Left renal pelvis (tissue), 4 donors: ENCODE measurements at places on chromosomes 5 and 9.

- DNase-seq: no peak
Observed at GRCh38 chr9:124206391-124206790, 51.4 kb upstream of the NEK6 start.

DNA sequence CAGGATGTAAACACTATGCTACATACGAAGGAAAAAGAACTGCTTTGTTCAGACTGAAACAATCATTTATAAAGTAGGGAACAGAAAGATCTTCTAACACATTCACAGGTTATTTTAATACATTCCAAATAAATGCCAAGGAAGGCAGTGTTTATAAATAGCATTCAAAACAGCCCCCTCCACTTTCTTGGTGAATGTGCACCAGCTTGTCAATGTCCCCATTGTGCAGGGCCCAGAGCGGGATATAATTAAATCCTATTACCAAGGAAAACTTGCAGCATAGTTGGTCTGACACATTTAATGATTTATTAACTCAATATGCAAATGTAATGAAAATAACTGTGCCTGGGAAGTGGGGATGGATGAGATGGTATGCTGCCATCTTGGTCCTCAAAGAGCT lies 135.9 kb upstream of the RAD23B start:
- no peak for DNase-seq

DNA sequence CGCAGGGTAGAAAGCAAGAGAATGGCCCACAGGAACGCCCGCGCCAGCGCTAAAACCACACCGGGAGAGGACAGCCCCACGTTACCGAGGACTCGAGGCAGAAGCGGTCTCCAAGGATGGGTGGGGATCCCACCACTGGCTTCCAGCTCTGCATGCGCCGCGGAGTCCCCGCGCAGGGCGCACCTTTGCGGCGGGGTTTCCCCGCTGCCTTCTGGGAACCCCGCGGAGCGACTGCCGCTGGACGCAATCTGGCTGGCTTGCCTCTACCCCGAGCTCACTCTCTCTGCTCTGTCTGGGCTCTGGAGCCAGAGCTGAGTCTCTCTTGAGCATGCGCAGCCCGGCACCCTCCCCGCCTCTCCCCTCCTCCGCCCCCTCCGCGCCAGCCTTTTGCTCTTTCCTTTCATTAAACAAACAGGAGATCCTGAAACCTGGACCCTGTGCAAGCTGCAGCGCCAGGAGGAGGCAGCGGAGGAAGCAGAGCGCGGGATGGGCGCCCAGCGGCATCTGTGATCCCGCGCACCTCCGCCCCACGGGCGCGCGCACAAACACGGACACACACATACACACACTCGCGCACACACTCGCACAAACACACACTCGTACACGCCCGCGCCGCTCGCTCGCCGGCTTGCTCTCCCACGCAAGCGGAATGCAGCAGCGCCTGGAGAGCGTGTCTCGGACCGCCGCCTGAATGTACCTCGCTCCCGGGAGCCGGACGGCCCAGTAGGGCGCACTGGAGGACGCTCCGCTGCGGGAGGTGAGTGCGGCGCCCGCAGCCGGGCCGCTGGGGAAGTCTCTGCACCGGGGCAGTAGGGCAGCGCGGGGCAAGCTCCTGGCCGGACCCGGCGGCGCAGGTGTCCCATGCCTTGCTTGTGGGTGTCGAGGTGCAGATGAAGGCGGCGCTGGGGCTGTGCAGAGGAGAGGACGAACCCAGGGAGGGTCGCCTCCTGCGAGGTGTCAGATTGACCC lies at the start of gene PLPPR1:
TSS of gene PLPPR1 (plus strand) at position 382 of the 969 bp plus-strand sequence.
- DNase-seq: peak; percentile 54

- DNase-seq: no peak
Observed at GRCh38 chr9:130979591-130980385, 29.2 kb upstream of the LAMC3 start.

DNA sequence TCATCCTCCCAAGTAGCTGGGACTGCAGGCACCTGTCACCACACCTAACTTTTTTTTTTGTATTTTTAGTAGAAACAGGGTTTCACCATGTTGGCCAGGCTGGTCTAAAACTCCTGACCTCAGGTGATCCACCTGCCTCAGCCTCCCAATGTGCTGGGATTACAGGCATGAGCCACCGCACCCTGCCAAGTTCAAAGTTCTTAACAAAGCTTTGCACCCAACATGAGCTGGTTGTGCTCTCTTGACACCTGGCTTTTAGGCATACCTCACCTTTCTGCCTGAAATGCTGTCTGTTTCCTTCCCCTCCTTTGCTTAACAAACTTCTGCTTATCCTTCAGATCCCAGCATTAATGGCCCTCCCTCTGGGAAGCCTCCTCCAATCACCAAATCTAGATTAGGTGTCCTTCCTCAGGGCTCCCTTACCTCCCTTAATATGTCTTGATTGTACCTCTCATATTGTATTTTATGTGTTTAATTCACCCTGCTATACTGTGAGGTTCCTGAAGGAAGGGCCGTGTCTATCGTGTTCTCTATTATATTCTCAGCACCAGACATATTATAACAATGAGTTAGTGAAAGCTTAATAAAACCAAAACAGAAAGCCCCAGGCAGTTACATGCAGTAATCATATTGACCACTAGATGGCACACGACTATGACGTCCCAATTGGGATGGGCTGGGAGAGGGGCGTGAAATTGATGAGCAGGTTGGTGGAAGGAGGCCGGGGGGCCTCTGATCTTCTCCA lies 62.9 kb upstream of the PPARGC1B start:
- no peak for DNase-seq

DNA sequence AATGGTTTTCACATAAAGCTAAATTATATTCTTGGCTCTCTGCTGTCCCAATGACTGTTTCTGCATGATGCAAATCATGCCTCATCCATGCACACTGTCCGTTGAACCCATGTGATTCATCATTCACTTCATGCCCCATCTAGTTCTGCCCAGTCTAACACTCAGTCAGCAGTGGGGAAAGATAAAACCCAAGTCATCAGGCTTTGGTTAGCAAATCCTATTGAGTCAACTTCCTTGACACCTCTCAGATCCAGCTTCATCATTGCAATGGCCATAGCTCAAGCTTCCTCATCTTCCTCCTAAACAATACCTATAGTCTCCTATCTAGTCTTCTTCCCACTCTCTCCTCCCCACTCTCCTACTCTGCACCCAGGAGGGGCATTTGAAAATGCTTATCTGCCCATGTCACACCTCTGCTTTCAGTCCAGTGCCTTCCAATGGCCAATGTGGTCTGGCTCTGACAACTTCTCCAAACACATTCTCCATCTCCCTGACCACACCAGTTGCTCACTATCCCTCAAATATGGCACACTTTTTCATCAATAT lies 266.0 kb upstream of the TRIM32 start:
- no peak for DNase-seq

DNA sequence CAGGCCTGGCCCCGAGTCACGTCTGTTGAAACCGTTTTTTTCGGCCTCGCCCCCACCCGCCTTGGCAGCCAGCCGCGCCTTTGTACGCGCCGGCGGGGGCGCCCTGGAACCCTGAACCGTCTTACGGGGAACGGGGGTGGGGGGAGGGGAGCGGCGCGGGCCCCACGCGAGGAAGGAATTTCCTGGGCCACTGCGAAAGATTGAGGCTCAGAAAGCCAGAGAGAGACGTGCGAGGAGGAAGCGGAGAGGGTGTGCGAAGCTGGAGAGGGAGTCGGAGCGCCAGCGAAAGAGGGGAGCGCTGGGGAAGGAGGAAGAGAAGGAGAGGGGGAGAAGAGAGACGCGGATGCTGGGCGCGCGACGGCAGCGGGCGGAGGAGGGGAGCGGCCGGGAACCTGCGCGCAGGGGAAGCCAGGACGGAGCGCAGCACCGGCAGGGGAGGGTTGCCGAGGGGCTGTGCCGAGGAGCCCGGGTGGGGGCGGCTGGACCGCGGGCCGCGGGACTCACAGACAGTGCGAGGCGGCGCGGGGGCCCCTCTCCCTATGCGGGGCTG lies 4.6 kb upstream of the PRDM12 start:
- DNase-seq: no peak

DNA sequence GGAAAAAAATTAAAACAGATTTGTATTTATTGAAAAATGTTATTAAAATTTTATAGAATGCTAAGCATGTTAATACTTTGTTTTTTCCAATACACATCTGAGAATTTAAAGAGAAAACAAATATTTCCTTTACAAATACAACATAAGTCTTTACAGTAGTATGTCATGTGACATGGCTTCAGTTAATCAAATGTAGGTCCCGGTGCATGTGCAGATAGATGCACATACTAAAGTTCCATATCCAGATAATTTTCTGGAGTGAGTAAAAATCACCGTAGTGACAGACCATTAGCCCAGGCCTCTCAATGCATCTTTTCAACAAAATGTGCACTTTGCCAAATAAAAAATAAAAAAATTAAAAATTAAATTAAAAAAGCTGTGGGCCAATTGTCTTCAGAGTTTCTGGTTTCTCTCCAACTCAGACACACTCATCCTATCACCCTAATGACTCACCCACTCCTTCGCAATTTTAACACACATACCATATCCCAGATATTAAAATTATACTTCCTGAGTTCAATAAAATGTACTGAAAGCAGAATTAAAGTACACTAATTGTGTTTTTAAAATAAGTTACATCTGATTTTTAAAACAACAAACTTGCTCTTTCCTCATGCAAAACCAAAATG lies 508.1 kb downstream of the NR2F1-AS1 start:
- no peak for DNase-seq

GRCh38 chr5:179308563-179309382 lies 36.5 kb downstream of the ADAMTS2 start:
- no peak for DNase-seq

GRCh38 chr5:167967494-167968177 lies 323.8 kb upstream of the WWC1 start:
- no peak for DNase-seq

- DNase-seq: no peak
Observed at GRCh38 chr5:42985129-42986037, 54.7 kb downstream of the ANXA2R start.

GRCh38 chr9:5559659-5560058 lies 49.3 kb downstream of the PDCD1LG2 start:
- no peak for DNase-seq

GRCh38 chr5:169781420-169782345 lies 144.6 kb downstream of the DOCK2 start:
- DNase-seq: no peak

GRCh38 chr5:86175224-86175623 lies 442.5 kb upstream of the COX7C start:
- no peak for DNase-seq

GRCh38 chr9:129732100-129732499 lies 20.7 kb downstream of the PTGES start:
- DNase-seq: no peak
